Mammary epithelial cell (primary cell): ENCODE measurements at places on chromosomes 7 and 10. TPM values are rescaled to one million over a fixed set of nuclear protein-coding genes. Genes with fewer than 3 reads are reported as not detected.
A peak's percentile ranks its signal among the peaks of the same experiment; 100 is the strongest.

GRCh38 chr7:22094413-22095342 lies 149.0 kb upstream of the CDCA7L start:
- DNase-seq, result no peak

DNA sequence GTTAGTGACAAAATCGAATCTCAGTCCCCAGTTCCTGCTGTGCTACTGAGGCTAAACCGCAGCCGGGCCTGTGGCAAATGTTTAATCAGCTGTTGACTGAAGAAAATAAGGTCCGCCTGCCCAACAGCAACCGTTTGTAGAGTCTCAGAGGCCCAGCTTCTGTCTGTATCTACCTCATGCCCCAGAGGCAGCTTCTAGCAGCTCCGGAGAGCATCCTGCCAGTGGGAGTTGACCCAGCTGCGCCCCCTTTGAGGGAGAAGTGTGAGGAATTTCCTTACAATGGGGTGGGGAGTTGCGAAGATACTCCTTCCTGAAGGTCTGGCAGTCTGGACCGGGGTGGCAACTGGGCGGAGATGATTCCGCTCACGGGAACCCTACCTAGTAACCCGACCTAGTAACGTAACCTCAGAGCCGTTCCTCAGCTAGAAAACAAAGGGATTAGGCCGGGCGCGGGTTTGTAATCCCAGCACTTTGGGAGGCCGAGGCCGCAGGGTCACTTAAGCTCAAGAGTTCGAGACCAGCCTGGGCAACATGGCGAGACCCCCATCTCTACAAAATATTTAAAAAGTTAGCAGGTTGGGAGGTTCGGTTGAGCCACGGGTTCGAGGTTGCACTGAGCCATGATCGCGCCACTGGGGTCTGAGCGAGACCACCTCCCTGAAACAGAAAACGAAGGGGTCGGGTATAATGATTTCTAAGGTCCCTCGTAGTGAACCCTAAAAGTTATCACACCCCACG lies 846 bp upstream of the ZNF775 start:
- DNase-seq, result no peak

DNA sequence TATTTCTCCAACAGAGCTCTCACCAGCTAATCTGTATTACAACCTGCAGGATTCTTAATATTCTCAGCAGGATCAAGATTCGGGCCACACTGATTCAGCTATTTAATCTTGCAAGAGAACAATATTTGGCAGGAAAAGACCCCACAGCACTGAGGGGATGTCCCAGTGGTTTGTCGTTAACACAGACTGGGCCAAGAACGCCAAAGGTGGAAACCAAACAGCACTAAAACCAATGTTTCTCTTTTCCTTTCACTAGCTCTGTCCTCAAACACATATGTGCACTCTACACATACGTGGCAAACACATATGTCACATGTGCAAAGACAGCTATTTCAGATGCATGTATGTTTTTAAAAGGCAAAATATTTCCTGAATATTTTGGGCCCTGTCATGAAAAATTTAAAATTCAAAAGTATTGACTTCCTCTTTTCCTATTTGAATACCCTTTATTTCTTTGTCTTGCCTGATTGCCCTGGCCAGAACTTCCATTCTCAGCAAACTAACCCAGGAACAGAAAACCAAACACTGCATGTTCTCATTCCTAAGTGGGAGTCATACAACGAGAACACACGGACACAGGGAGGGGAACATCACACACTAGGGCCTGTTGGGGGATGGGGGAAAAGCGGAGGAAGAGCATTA lies 51.7 kb upstream of the NEBL start:
- DNase-seq, result no peak

DNA sequence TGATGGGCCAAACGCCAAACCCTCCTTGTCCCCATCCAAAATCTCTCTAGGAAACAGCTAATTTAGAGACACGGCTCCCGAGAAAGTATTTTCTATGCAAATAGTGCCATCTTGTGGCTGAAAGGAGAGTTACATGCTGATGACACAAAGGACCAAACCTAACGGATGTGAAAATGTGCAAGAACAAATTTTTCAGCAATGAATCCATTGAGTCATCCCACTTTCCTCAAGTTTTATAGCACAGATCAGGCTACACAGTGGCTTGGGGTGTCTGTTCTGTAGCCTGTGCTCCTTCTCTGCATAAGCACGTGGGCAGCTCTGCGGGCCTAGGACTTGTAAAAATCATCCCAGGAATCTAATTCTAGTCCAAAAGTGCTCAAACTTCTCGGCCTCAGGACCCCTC lies 154.8 kb upstream of the PRR15 start:
- DNase-seq, result peak; percentile 70

Gene TNS3
- polyA plus RNA-seq, result 12.9 TPM

DNA sequence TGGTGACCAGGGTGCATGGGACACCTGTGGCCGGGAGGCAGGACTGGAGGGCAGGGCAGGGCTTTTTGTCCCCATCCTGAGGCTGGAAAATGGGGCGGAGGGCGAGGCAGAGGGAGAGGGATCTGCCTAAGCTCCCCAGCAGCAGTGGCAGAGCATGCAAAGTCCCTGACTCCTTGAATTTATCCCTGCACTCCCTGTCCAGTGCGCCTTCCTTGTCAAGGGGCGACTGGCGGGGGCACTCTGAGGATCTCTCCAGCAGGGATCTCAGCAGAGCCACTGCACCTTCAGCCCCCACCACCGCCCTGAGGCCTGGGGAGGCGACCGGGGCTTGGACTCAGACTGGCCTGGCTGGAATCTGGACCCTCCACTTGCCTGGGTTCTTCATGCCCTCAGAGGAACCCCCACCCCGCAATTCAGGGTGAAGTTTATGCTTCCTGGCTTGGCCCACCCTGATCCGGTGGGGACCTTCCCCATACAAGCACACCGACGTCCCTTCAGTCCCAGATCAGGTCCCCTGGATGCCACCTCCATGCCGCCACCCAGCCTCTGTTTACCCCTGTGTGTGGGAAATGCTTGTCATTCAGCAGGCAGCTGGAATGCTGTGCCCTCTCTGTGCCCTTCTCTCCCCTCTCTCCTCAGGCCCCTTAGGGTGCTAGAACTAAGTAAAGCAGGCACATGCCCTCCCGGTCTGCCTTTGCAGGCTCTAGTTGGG lies 46.3 kb downstream of the CDH23 start:
- no peak for DNase-seq

Gene GAD2
- not detected for polyA plus RNA-seq

DNA sequence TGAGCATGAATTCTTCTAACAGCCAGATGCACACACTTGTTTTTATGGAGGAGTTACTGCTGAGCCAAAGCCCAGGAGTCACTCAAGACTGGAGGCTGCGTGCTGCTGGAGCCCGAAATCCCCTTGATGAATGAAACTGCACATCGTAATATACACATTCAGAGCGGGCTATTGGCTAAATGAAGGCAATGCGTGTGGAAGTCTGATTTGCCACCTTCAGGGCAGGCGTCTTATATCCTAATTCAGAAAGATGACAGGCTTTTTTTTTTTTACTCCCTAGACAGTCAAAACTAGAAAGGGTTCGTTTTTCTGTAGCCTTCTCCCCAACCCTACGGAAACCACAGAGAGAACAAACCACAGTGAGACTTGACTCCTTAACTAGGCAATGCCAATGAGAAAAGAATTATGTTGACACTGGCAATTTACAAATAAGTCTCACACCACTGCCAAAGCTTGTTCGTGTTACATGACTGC lies 227.2 kb upstream of the KLF14 start:
- DNase-seq, result peak; percentile 96

Gene LIPN
- not detected for polyA plus RNA-seq

GRCh38 chr7:79668292-79668691 lies 214.8 kb upstream of the MAGI2 start:
- no peak for DNase-seq

- no peak for DNase-seq
Observed at GRCh38 chr7:14858410-14858809, 44.1 kb downstream of the DGKB start.

- no peak for DNase-seq
Observed at GRCh38 chr10:62578916-62579315, 204.7 kb downstream of the ZNF365 start.

Gene SLIT1
- polyA plus RNA-seq, result not detected

- peak; percentile 80 for DNase-seq
Observed at GRCh38 chr7:103150192-103150591, 1.3 kb upstream of the NAPEPLD start.

- DNase-seq, result no peak
Observed at GRCh38 chr10:118742782-118743181, 12.0 kb downstream of the CACUL1 start.

DNA sequence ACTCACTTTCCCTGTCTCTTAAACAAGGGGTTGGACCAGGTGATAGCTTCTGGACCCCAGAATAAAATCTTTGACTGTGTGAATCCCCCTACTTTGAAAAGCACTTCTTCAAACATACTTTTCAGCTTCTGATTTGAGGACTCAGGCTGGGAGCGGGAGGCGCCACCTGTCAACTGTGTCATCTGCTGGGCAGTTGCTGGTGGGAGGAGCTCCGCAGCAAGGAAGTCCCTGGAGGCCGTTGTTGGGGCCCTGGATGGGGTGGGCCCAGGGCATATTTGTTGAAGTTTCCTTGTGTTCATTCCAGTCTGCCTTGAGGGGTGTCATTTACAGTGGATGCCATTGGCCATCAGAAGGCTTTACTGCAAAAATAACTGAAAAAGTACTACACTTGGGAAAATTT lies 197.7 kb downstream of the CCDC3 start:
- DNase-seq, result no peak
